Ureter (tissue), 1 donor: ENCODE measurements at places on chromosomes 11 and 22.

- no peak for DNase-seq
Measured at GRCh38 chr11:30810116-30810515, 224.0 kb upstream of the MPPED2 start.

- DNase-seq, result no peak
Measured at GRCh38 chr22:50081426-50082196, 3.6 kb downstream of the MLC1 start.

DNA sequence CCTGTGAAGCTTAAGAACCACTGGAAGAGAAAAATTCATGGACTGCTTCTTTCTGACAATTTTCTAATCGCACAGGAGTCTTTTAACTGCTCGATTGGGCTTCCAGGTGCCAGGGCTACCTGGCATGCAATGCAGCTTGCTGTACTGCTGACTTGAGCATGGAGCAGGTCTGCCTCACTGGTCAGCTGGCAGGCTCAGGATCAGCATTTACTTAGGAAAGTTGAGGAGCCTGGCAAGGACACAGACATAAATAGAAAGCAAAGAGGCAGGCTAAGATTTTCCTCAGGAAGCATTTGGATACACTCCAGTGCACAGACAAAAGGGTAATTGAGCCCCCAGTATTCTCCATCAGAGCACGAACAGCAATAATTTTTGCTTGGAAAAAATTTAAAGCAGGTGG lies 163.5 kb downstream of the CSNK2A3 start:
- no peak for DNase-seq

DNA sequence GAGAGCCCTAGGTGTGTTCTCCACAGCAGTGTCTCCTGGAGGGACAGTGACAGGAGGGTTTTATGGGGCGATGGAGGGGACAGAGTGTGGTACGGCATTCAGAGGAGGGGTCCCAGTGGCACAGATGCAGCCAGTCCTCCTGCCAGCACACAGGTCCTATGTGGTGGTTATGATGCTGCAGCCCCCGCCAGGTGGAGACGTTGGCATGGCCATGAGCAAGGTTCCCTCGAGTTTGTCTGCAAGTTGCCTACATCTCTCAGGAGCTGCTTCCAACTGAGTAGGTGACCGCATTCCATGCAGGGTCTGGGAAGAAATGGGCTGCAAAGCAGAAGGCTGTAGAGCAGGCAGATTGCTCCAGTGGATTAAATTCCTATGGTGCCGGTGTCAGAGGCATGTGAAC lies 646.0 kb downstream of the TBC1D22A start:
- DNase-seq, result no peak

- DNase-seq, result no peak
Measured at GRCh38 chr22:33707581-33707980, 212.7 kb downstream of the LARGE1 start.

- DNase-seq, result no peak
Measured at GRCh38 chr11:121214861-121215260, 77.7 kb upstream of the SC5D start.

DNA sequence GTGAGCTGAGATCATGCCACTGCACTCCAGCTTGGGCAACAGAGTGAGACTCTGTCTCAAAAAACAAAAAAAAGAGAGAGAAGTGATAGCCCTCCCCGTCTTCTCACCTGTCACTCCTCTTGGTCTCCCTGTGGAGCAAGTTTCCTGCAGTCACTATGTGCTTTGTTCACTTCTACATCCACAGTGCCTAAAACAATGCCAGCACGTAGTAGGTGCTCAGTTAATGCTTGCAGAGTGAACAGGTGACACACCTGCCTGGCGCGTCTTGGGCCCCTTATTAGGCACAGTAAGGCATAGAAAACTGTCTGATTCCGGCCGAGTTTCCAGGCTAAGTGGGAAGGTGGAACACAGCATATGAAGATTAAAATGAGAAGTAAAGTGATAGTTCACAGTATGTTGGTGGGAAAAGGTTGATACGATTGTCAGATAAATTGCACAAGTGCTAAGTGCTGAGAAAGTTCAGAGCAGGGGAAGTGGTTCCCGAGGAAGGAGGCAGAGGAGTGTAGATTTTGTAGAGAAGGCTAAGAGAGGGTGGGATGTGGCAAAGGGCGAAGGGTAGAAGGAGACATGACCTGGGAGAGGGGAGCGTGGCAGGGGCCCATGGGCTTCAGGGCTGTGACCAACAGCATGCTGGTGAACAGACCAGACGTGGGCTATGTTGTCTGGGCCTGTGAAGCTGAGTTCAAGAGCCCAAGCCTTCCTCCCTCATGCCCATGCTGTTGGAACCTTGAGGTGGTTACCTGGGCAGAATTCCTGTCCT lies 41.9 kb downstream of the BCR start:
- no peak for DNase-seq

DNA sequence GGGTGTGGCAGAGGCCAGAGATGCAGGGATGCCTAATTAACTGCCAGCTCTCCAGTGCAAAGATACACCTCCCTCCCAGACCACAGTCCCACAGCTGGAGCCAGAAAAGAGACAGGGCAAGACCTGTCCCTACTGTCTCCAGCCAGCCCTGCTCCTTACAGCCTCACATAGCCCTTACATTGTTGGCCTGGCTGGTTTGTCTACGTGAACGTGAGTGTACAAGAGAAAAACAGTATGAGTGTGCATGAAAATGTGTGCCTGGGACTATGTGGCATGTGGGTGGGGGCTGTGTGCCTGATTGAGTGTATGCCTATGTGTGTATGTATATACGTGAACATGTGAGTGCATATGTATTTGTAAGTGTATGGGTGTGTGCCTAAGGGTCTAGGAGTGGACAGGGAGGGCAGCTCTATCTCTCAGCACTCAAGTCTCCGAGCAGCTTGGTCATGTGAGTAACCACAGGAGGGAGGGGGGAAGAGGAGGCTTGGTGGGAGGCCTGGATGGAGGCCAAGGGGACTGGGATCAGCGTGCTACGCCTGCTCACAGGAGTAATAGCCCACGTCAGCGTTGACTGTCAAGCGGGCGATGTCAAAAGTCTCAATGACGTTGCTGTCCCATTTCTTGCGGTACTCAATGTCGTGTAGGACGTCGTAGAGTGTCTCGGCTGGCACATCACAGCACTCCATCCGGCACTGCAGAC lies 6.6 kb upstream of the ARAP1 start:
- peak; percentile 66 for DNase-seq

DNA sequence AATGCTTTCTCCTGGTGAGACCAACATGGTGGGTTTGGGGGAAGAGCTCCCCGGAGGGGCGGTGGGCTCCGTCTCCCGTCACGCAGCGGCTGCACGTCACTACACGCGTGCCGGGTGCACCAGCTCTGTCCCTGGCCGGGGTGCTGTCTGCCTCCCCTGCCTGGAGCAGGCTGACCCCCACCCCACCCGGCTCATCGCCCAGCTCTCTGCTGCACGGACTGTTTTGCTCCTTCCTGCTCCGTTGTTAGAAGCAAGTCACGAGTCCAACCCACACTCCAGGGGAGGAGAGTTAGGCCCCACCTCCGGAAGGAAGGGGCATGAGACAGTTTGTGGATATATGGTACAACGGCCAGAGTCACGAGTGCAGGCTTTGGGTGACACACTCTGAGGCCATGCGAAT lies 364.9 kb downstream of the BRD1 start:
- DNase-seq, result no peak

- no peak for DNase-seq
Measured at GRCh38 chr11:75773595-75774353, 5.2 kb downstream of the DGAT2 start.

DNA sequence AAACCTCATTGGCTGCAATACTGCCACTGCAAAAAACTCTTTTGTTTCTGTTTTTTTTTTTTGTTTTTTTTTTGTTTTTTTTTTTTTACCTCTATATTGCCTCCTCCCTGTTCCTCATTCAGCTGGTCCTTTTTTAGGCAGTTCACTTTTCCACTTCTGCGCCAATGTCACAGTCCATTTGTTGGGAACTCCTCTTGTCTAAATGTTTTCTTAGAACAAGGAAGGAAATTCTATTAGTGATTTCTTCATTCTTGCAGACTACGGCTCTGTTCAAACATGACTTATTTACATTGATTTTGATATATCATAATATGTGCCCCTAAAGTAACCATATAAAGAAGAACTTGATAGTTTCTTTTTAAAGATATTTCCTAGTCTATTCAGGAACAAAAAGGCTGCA lies 2.9 kb downstream of the FAM118B start:
- DNase-seq, result no peak

DNA sequence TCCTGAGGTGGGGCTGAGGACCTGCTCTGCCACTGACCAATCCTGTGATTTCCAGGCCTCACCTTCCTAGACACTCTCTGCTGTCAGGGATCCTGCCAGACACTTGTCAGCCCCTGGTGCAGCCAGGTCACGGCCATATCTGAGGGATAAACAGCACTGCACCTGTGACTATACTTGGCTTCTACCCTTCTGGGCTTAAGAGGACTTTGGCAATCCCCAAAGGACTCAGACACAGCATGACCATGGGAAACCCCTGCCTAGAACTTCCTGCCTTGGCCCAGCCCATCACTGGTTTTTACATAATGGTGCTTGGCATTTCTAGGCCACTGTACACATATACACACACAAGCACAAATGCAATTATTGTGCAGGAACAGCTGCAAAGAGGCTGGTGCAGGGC lies 11.6 kb upstream of the OLFML1 start:
- DNase-seq, result no peak

DNA sequence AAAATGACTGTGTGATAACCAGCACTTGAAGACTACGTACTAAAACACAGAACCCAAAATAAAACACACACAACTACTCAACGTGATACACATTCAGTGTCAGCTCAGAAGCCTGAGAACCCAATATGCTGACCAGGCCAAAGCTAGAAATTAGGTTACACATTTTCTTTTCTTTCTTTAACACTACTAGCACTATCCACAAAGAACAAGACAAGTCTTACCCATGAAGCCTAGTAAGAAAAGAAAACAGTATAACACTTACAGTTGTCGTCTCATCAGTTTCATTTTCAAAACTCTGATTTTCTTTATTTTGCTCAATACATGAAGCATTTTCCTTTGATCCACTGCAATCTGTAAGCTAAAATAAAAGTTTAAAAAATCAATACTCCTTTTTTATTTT lies 472.9 kb downstream of the DLG2 start:
- DNase-seq, result no peak

DNA sequence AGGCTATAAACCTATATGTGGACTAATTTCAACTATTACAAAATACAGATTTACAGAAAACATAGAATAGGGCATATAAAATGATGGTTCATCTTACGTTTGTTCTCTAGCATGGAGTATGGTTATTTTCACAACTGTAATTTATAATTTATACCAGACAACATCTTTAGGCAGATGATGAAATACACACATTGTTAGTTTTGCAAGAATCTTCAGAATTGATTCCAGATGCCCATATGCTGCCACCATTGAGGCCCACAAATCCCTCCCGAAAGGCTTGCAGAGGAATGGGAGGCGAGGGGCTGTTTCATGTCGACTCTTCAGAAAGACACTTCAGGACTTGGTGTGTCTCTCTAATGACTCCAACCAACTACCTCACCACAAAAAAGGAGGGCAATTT lies 6.2 kb downstream of the PTPN5 start:
- no peak for DNase-seq

DNA sequence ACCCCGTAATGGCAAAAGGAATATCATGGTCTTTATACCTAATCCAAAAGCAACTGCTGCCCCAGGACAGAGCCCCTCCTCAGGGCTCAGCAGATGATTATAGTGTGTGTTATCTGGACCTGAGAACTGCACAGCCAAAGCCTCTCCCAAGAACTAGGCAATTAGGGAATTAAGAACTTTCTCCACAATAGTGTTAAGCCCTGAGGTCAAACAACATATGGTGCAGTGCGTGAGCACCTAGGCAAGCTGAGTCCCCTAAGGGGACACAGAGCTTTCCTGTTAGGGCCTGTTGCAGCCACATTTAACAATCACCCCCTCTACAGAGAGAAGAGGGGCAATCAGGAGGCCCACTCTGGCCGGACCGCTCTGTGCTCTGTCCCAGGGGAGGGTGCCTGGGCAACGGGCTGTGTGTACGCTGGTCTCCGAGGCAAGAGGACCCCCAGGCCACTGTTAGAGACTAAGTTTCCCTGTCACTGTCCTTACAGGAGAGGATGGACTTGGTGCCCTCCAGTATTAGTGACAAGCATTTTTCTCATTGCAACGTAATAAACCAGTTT lies 1.4 kb upstream of the KCNJ5 start:
- DNase-seq, result no peak

DNA sequence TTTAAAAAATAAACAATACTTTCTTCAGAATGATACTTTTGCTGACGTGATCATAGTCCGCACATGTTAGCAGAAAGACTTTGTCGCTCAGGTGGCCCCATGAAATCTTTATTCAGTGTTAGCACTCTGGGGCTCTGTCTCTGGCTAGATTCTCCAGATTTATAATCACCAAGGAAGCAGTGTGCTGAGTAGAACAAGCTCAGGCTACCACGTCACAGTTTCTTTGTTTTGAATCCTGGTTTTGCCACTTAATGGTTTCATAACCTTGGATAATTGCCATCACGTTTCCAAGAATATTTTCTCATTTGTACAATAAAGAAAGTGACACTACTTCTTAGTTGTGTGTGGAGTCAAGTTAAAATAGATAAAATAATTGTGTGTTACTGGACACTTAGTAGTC lies 3.9 kb upstream of the MUC15 start:
- DNase-seq, result no peak

- DNase-seq, result no peak
Measured at GRCh38 chr11:44260081-44260480, 49.9 kb downstream of the ALX4 start.

DNA sequence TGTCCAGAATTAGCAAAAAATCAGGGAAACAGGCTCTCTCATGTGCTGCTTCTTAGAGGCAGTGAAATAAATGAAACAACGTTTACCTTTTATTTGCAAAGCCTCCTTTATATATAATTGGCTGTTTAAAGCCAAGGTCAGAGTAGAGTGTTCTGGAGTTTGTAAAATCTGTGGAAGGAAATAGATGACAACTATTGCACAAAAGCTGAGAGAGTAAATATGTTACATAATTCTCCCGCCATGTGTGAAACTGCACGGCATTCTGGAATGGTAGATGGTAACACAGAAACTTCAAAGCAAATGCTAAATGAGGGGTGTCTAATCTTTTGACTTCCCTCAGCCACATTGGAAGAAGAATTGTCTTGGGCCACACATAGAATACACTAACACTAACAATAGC lies 51.5 kb upstream of the FGF3 start:
- DNase-seq, result no peak

- no peak for DNase-seq
Measured at GRCh38 chr11:27319072-27319471, 43.9 kb downstream of the CCDC34 start.

DNA sequence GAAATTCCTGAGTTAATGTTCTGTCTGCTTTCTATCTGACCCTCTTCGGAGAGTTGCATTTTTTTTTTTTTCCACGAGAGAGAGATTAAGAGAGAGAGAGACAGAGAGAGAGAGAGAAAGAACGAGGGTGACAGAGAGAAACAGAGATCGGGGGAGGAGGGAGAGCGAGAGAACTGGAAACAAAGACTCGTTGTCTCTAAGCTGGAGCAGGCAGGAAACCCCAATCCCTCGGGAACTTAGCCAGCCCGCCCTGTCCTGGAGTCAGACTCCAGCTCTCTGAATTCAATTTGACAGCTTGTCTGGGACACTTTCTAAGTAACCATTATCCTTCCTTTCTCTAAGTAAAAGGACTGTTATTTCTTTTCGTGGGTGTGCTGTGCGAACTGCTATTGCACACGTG lies 76.9 kb downstream of the KCNJ1 start:
- no peak for DNase-seq

- DNase-seq, result no peak
Measured at GRCh38 chr11:85699957-85700741, 14.2 kb upstream of the CCDC89 start.

GRCh38 chr11:112306230-112306629 lies 45.6 kb upstream of the PLET1 start:
- no peak for DNase-seq

- DNase-seq, result no peak
Measured at GRCh38 chr11:18495703-18496102, 31.0 kb downstream of the TSG101 start.
